ENCODE measurements at places on chromosomes 11 and 22.

GRCh38 chr11:126212089-126212660, 593 bp downstream of the FAM118B start:
- DNase-seq = no peak

GRCh38 chr11:62539238-62539925, 7.2 kb downstream of the AHNAK start:
- peak; percentile 76 for DNase-seq

- DNase-seq = no peak
Observed at GRCh38 chr11:129658526-129658867, 157.2 kb upstream of the TMEM45B start.

DNA sequence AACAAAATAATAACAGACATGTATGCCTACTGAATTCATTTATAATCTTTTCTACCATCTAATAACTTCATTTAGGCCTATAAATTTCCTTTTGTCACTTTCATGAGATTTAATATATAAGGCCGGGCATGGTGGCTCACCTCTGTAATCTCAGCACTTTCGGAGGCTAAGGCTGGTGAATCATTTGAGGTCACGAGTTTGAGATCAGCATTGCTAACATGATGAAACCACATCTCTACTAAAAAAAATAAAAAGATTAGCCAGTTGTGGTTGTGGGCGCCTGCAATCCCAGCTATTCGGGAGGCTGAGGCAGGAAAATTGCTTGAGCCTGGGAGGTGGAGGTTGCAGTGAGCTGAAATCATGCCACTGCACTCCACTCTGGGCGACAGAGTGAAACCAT, 14.2 kb upstream of the NTM start:
- DNase-seq = no peak

DNA sequence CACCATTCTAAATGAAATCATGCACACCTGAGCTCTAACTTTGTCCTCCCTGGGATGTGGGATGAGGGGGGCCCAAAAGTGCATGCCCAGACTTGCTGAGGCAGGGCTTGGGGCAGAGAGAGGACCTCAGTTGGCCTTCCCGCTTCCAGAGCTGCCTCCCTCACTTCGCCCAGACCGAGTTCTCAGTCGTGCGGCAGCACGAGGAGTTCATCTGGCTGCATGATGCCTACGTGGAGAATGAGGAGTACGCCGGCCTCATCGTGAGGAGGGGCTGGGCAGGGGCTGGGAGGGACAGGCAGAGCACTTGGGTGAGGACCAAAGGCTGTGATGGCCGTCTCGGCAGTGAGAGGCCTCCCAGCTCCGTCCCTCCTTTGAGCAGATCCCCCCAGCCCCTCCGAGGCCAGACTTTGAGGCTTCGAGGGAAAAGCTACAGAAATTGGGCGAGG, 8.2 kb downstream of the CFL1 start:
- DNase-seq = no peak

DNA sequence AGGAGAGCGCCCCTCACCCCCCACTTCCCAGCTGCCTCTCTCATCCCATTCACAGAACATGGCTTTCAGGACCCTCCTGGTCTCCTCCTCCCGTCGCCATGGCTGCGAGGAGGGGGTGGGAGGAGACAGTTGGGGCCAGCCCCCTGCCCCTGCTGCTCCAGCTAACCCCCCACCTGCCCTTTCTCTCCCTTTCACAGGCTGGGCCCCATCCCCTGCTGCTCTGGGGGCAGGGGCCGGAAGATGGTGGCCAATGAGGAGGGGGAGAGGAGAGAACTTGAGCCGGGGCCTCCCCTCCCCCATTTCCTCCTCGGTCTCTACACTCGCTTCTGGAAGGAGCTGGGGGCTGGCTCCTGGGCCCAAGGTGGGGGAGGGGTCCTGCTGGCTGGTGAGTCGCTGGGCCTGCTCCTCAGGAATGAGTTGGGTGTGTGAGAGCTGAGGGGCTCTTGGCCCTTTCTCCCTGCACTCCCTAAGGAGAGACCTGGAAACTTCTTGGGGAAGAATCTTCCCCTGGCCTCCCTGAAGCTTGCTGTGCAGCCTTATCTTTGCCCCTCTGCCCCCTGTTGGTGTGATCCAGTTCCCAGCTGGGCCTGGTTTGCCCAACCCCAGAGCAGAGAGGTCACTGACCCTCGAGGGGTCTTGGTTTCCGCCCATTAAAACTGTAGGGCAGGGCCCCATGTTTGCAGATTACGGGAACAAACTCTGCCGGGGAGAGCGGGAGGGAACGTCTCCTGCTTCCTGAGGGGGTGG, 10.2 kb downstream of the YPEL4 start:
- no peak for DNase-seq

All from activated T-cell treated with anti-CD3 and anti-CD28 coated beads, Interleukin-2, amount 50 U/mL, for 72 hours (primary cell).